ENCODE measurements at places on chromosomes 4 and X.

DNA sequence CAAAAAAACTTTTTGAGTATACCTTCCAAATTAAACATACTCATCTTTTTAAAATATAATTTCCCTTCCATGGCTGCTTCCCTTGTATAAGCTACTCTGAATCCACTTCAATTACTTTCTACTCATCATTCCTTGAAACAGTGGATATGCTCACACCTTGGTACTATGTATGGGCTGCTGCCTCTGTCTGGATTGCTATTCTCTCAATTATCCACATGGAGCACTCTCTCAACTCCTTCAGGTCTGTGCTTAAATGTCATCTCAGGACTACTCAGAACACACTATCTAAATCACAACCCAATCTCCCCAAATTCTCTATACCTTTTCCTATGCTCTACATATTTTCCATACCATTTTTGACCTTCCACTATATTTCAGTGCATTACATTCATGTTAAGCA, 898.9 kb upstream of the EPHA5 start:
- DNase-seq, result no peak

GRCh38 chr4:84238247-84239090, 260.6 kb downstream of the NKX6-1 start:
- no peak for DNase-seq

DNA sequence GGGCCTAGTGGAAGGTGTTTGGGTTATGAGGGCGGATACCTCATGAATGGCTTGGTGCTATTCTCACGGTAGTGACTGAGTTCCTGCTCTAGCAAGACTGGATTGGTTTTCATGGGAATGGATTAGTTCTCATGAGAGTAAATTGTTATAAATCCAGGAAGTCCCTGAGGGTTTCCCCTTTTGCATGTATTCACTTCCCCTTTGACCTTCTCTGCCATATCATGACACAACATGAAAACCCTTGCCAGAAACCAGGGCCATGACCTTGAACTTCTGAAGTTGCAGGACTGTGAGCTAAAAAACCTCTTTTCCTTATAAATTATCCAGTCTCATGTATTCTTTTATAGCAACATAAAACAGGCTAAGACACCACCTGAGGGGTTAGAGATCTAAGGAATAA, 529.7 kb upstream of the RPS6KA3 start:
- DNase-seq, result no peak

DNA sequence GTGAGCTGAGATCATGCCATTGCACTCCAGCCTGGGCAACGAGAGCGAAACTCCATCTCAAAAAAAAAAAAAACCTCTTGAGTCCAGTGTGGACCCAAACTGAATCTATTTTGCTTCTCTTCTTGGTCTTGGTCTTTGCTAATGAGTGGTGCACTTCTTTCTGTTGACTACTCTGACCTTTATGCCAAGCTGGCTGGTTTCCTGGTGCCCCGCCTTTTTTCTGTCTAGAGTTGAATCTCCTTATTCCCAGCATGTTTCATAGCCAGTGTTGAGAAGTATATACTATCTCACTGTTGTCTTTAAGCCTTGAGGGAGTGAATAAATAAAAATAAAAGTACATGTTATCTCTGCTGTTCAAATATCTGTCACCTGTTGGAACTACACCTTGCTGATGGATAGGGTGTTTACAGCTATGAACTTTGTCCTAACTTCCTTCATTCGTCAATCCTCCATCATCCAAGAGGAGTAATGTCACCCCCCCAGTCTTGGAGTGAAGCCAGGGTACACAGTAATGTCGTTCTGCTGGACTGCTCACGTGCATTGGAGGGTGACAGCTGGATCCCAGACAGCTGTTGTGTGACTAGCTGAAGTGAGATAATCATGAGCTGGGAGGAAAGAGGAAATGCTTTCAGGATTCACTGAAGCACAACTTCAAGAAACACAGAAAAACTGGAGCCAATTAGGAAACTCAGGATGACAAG, 99.3 kb upstream of the PRKG2 start:
- peak; percentile 19 for DNase-seq

- no peak for DNase-seq
Measured at GRCh38 chr4:113821856-113822255, 60.3 kb upstream of the CAMK2D start.

GRCh38 chrX:70527053-70527452, 82.4 kb downstream of the DLG3 start:
- no peak for DNase-seq

- DNase-seq, result no peak
Measured at GRCh38 chrX:79412166-79412565, 45.0 kb upstream of the ITM2A start.

- no peak for DNase-seq
Measured at GRCh38 chrX:18872621-18873020, 111.3 kb downstream of the PHKA2 start.

- DNase-seq, result no peak
Measured at GRCh38 chrX:13369256-13370030, 49.6 kb upstream of the ATXN3L start.

- peak; percentile 7 for DNase-seq
Measured at GRCh38 chr4:144176476-144176875, 36.0 kb upstream of the GYPA start.

- no peak for DNase-seq
Measured at GRCh38 chr4:39235021-39235420, 52.7 kb downstream of the WDR19 start.

GRCh38 chr4:45438047-45438446, 685.8 kb downstream of the GABRG1 start:
- DNase-seq, result no peak

GRCh38 chr4:6332042-6332668, 62.5 kb downstream of the WFS1 start:
- no peak for DNase-seq

DNA sequence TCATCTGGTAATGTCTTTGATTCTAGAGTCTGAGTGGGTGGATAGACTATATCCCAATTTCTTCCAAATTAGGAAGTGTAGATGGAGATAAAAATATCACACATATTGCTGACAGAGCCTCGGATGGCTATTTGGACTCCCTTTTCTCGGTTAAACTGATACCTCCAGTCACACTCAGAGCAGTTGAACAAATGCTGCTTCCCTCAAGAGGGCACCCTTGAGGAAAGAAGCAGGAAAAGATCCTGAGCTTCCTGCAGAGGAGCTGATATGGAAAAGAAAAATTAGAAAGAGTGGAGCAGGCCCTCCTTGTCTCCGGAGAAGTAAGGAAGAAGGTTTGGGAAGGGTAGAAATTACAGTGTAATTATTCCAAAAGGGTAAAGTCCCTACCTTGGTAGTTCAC, 96.2 kb upstream of the CCSER1 start:
- no peak for DNase-seq

DNA sequence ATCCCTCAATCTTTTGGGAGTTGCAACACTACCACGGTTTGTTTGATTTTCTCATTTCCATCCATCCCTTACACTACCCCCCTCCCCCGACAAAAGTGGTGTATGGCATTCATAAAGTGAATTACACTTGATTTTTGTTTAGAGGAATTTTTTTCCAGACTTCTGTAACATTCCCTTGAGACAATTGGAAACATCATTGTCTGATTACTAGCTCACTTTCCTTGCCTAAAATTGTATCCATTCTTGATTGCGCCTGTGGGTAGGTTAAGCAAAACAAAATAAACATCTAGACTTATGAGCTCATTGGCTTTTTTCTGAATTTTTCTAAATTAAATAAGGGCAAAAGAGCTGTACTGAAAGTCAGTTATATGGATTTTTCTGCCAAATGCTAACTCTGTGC, 3.5 kb downstream of the GPC3 start:
- DNase-seq, result no peak

DNA sequence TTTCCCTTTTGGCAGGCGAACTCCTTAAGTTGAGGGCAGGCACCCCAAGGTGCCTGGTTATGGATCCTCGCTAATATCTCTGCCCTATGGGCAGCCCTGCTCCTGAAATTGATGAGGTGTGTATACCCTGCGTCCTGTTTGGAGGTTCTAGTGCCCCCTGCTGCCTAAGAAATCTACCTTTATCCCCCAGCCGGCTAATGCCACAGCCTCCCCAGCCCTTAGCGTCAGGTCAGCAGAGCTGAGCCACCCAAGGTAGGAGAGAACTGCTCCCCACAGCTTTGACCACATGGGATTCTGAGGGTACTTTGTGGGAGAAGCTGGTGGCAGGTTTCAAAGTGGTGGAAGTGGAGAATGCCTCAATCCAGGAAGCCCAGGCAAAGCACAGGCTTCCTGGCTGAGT, 50.8 kb downstream of the ANAPC4 start:
- DNase-seq, result no peak

GRCh38 chr4:188596021-188596420, 456.8 kb downstream of the TRIML1 start:
- DNase-seq, result no peak

GRCh38 chr4:146273204-146273901, 59.0 kb downstream of the REELD1 start:
- DNase-seq, result no peak

DNA sequence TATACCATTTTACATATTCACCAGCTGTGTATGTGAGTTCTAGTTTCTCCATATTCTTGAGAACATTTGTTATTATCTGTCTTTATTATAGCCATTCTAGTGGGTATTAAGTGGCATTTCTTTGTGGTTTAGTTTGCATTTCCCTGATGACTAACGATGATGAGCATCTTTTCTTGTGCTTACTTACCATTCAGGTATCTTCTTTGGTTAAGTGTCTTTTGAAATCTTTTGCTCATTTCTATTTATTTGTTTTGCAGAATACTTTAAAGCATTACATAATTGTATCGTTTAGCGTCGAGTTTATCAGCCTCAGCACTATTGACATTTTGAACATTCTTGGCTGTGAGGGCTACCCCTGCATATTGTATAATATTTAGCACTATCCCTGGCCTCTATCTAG, 85.4 kb downstream of the FRMPD4 start:
- no peak for DNase-seq

DNA sequence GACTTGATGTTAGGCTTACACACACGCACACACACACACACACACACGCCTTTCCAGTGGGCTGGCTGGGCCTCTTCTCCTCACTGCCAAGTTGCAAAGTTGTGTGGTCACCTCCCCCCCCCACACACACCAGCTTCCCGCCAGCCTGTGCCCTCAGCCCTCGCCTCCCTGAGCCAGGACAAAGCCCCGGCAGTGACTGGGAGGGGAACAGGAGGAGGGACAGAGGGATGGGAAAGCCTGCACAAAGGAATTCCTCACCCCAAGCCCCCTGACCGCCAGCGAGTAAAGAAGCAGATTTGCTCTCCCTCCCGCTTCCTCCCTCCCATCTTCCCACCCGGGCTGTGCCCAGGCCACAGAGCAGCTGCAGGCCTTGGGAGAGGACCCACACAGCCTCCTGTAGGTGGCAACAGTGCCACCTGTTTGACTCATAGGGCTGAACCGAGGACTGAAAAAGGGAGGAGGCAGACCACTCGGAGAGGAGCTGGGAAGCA, at the start of gene GDPD2:
TSS of gene GDPD2 (plus strand) at position 464 of the 491 bp plus-strand sequence. CDS start 1,671 bp downstream, outside the sequence.
- peak; percentile 25 for DNase-seq

GRCh38 chrX:151871244-151871643, 41.4 kb upstream of the MAGEA4 start:
- DNase-seq, result no peak

DNA sequence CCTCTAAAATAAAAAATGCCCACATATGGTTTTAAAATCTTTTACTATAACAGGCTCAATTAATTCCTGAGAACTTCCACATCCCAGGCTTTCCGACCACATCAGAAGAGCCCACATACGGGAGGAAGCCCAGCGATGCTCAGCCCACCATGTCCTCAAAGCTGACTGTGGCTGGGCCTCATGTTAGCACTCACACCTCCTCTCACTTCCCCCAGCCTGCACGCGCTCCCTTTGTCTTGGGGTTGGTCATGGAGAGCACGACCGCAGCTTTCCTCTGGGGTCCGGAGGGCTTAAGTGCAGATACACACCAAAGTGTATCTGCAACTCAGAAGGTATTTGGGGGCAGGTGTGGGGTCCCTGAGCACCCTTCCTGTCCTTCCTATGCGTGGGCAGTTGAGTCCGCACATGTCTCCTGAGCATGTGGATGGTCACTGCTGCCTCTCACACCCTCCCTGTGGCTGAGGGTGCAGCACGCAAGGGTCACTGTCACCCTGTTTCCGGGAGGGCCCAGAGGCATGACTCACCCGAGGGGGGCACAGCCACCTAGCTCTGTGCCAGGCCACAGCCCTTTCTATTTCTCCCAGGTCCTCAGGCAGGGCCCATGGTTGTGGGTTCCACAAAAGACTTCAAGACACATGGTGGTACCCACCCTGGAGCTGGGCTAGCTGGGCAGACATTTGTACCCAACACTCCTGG, 21.2 kb downstream of the WDR1 start:
- DNase-seq, result no peak

DNA sequence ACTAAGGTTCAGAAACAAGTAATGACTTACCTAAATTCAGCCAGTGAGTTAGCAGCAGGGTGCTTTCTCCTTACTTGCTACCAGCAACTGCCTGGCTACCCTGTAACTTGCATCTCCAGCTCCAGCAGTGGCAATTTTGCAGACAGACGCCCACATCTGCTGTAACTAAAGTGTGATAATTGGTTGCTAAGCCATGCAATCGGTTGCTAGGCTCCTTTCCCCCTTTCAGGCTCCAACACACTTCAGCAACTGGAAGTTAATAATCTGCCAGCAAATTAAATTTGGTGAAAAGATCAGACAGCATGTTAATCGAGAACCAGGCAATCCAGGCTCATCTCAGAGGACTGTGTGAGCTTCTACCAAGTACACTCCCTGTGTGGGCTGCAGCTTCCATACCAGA, 24.2 kb upstream of the ARHGEF9 start:
- no peak for DNase-seq

GRCh38 chr4:154399259-154399974, 92.2 kb downstream of the DCHS2 start:
- no peak for DNase-seq

DNA sequence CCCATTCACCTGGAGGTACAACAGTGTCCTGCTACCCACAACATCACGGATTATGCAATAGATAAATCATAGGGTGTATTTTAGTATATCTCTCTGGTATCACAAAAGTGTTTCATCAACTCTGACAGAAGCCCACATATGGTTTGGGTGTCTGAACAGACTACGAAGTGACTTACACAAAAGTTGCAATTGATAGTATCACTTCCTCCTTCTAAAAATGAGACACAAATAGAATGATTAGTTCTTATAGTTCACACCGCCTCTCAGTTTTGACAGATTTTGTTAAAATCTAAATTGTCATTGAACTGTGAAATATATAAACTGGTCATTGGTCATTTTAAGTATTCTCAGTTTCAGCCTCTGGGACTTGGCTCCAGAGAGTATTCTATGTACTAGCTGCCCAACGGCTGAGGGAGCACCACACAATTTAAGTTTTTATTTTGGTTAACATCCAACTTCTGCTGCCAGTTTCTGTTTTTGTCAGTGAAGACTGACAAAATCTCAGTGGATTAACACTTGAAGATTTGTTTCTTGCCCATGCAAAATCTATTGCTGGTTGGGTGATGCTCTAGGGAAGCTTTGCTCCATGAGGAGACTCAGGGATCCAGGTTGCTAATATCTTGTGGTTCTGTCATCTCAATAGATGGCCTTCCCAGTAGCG, 113.8 kb upstream of the PUDP start:
- DNase-seq, result no peak

- peak; percentile 35 for DNase-seq
Measured at GRCh38 chrX:15430584-15430983, 46.4 kb upstream of the VEGFD start.

- DNase-seq, result no peak
Measured at GRCh38 chrX:133497356-133497755, 82.1 kb upstream of the GPC4 start.
